Activated CD8-positive, alpha-beta memory T cell treated with anti-CD3 and anti-CD28 coated beads for 48 hours (primary cell): ENCODE measurements at places on chromosomes 5 and 9.

DNA sequence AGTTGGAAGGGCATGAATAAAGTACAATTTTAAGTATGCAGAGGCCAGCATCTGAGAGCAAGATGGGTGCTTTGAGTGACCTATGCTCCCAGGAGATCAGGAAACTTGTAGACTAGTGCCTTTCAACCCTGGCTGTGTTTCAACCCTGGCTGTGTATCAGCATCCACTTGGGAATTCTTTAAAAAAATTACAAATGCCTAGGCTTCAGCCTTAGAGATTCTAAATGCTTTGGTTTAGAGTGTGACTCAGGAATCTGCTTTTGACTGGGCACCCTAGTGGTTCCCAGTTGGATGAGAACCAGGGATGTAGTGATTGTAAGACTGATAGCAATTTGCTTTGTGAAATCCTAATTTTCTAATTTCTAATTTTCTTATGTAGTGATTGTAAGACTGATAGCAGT lies 65.6 kb downstream of the RALGPS1 start:
- no peak for DNase-seq

- DNase-seq: no peak
Observed at GRCh38 chr5:76104027-76104426, 20.8 kb downstream of the SV2C start.

GRCh38 chr9:117368684-117369230 lies 46.1 kb downstream of the ASTN2 start:
- no peak for DNase-seq

GRCh38 chr9:80775530-80775929 lies 913.8 kb downstream of the TLE1 start:
- no peak for DNase-seq

- no peak for DNase-seq
Observed at GRCh38 chr5:145585443-145586148, 249.5 kb downstream of the PRELID2 start.

DNA sequence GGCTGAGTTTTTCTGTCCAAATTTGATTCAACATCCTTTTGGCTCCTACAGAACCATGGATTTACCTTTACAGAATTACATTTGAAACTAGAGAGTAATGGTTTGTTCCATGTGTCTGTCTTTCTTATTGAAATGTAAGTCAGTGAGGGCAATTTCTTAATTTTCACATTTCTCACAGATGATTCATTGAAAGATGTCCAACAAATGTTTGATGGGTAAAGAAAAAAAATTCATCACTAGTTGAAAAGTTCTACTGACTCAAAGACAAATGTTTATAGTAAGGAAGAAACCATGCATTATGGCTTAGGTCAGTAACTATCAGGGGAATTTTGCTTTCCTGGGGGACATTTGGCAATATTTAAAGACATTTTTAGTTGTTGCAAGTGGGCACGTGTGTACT lies 131.6 kb upstream of the TRPM3 start:
- no peak for DNase-seq

GRCh38 chr5:143962201-143962600 lies 150.2 kb downstream of the HMHB1 start:
- DNase-seq: no peak

DNA sequence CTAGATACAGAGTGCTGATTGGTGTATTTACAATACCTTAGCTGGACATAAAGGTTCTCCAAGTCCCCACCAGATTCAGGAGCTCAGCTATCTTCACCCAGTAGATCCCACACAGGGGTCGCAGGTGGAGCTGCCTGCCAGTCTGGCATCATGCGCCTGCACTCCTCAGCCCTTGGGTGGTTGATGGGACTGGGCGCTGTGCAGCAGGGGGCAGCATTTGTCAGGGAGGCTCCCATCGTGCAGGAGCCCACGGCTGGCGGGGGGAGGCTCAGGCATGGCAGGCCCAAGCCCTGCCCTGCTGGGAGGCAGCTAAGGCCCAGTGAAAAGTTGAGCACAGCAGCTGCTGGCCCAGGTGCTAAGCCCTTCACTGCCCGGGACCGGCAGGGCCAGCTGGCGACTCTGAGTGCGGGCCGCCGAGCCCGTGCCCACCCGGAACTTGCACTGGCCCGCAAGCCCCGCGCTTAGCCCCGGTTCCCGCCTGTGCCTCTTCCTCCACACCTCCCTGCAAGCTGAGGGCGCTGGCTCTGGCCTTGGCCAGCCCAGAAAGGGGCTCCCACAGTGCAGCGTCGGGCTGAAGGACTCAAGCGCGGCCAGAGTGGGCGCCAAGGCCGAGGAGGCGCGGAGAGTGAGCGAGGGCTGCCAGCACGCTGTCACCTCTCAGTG lies 314.1 kb upstream of the ATP10B start:
- DNase-seq: no peak

DNA sequence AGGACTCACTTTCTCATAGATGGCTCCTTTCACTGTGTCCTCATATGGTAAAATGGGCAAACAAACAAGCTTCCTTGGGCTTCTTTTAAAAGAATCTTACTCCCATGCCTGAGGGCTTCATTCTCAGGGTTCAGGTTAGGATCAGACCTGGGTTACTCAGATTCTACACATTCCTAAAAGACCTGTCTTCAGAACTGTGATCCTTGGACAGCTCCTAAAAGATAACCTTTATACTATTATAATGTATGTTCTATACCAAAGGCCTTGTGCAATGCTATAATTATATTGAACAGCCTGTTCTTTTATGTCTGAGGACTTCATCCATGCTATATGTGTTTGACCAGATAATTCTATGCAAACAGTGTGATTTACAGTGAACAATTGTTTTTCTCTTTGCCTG lies 264.4 kb upstream of the CDH10 start:
- no peak for DNase-seq

GRCh38 chr9:131656356-131657036 lies 83.4 kb downstream of the RAPGEF1 start:
- no peak for DNase-seq

- DNase-seq: no peak
Observed at GRCh38 chr5:73318308-73318719, 130.3 kb downstream of the FOXD1 start.

- no peak for DNase-seq
Observed at GRCh38 chr9:89382026-89382986, 64.0 kb downstream of the SECISBP2 start.

- no peak for DNase-seq
Observed at GRCh38 chr5:115738830-115739229, 77.6 kb downstream of the CDO1 start.

- no peak for DNase-seq
Observed at GRCh38 chr9:118414676-118415075, 710.5 kb downstream of the TLR4 start.

DNA sequence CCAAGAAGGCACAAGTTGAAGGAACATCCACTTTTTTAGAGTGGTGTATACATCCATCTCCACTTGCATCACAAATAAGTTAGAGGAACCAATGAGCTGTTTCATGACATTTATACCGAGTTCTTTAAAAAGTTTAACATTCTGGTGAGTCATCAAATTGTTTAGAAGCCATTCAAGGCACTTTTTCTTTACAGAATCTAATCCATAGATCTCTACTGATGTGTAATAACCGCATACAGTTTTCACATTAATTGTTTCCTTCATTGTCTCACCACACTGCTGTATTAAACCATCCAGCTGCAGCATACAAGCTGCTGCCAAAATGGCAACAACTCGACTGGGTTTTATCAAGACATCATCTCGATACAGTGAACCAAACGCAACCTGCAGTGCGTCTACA lies 744 bp downstream of the GMCL2 start:
- no peak for DNase-seq

DNA sequence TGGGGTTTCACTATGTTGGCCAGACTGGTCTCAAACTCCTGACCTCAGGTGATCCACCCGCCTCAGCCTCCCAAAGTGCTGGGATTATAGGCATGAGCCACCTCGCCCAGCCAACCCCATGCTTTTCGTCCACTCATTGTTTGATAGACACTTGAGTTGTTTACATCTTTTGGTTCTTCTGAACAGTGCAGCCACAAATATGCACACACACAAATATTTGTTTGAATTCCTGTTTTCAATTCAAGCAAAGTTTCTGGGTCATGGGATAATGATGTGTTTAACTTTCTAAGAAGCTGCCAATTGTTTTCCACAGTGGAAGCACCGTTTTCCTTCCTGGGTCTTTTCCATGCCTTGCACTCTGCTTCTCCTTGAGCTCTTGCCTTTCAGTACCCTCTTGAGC lies 6.8 kb upstream of the PAEP start:
- no peak for DNase-seq

DNA sequence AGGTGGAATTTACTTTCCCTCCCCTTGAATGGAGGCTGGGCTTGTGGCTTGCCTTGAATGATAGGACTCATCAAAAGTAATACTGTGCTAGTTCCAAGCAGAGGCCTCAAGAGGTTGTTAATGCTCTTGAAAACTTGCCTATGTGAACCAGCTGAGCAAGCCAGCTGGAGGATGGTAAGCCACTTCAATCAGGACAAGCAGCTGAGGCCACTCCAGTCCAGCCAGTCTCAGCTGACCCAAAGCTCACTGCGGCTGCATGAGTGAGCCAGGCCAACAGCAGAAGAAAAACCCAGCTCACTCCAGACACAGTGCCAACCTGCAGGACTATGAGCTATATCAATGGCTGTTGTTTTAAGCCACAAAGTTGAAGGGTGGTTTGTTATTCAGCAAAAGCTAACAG lies 182.8 kb downstream of the MCTP1 start:
- no peak for DNase-seq

DNA sequence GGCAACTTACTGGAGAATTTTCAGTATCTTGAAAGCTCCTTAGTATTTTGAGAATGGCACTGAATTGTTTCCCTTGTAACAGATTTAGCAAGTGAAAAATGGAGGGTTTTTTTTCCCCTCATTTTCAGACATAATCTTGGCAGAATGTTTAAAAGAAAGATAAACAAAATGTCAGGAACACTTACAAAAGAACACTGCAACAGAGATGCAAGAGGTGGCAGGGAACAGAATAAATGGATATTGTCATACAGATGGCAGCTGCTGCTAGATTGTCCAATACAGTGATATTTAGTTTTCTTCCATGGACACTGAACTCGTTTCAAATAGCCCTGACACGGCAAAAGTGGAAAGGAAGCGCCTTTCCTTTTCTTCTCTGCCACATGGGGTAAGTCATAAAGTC lies 76.9 kb upstream of the ZNF608 start:
- DNase-seq: no peak

- DNase-seq: no peak
Observed at GRCh38 chr9:131720330-131720729, 19.5 kb downstream of the RAPGEF1 start.

DNA sequence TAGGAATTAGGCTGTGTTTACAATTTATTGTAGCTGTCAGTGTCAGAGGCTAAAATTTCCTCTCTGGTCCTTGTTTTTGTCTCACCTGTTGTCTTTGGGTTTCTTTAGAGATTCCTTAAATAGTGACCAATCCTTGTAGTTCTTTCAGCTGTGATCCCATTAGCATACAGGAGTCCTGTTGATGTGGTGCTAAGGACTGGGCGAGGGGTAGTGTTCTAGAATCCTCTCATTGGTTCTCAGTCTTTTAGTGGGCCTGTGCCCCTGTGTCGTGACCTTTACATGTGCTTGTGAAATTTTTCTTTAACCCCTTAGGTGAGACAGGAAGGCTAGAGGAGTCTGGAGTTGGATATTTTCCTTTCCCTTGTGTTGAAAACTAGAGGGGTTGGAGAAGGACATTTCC lies 51.2 kb downstream of the ZNF618 start:
- DNase-seq: no peak

DNA sequence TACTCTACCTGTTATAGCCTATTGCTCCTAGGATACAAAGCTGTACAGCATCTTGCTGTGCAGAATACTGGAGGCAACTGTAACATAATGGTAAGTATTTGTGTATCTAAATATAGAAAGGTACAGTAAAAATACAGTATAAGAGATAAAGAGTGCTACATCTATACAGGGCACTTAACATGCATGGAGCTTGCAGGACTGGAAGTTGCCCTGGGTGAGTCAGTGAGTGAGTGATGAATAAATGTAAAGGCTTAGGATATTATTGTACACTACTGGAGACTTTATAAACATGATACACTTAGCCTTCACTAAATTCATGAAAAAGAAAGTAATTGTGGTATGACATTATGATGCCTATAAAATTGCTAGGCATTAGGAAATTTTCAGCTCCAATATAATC lies 65.5 kb upstream of the OSMR start:
- no peak for DNase-seq

DNA sequence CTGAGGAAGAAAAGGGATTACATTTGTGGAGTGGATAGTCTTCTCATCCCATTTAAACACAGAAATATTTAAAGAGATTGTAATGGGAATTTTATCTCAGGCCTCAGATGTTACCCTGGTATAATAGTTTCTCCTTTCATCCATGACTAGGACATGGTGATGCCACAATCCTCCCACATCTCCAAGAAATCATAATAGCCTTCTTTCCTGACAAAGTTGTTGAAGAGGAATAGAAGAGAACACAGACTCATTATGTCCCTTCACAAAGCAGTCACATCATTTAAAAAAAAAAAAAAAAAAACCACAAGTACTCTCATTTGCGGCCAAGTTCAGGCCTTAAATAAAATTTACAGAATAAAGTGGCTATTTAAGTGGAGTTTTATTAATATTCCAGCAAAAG lies 359.6 kb downstream of the DEPDC1B start:
- DNase-seq: no peak

DNA sequence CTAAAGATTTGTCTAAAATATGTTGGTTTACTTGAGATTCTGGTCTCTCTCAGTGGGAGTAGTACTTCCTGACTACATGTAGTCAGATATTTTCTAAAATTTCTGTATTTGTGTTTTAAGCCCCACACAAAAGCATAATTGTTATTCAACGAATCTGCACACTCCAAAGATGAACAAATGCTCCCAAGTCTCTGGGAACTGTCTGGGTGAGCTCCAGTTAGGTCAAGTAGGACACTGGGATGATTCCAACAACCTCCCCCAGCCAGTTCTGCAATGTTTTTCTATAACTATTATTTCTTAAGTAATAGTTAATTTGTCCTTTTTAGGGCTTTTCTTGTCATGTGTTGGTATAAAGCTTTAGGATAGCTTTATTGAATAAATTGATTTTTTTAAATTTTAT lies 174.6 kb downstream of the FAM174A start:
- no peak for DNase-seq

GRCh38 chr5:87188391-87188790 lies 79.3 kb upstream of the RASA1 start:
- DNase-seq: no peak

DNA sequence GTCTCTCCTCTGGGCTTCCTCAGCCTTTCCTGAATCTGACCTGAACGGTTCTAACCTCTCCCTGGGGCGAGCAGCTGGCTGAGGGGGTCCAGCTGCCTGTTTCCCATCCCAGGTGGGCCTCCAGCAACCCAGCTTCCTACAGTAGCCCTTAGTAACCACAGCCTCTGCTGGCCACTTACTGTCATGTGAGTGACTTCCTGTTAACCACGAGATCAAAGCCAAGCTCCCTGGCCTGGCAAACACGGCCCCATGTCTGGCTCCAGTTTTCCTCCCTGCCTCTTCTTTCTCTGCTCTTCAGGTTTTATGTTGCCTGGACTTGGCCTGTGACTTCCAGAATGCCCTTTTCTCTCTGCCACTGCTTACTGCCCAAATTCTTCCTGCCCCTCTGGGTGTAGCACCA lies 47.2 kb upstream of the DAB2IP start:
- no peak for DNase-seq
